ENCODE measurements at places on chromosomes 11 and 22.

GRCh38 chr11:31050061-31050765, 319.3 kb downstream of the DCDC1 start:
- no peak for DNase-seq

- peak; percentile 28 for DNase-seq
These were observed 215.0 kb upstream of the E2F8 start for GRCh38 chr11:19455731-19456130.

- peak; percentile 97 for DNase-seq
These were observed 38.5 kb upstream of the FJX1 start for GRCh38 chr11:35579557-35580396.

GRCh38 chr22:21951931-21952465, 650 bp downstream of the PPM1F start:
- peak; percentile 5 for DNase-seq

DNA sequence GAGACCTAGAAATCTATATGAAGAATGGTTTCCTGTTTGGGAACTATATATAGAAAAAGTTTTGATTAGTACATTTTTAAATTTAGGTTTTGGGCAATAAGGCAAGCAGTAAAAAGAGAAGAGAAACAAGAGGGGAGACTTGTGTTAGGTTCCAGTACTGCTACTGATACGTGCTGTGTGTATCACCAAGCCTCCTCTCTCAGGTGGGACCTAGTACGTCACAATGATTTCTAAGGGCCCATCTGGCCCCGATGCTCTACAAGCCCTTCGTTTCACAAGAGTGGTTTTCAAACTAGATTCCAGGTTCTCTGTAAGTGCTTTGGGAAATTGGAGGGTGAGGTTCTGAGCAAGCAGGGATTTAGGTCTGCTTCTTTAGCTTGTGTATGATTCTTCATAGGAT, 39.2 kb downstream of the USP35 start:
- no peak for DNase-seq

GRCh38 chr11:40295466-40295865, 1164.0 kb downstream of the LRRC4C start:
- DNase-seq: no peak

- DNase-seq: no peak
These were observed 17.0 kb downstream of the YDJC start for GRCh38 chr22:21612858-21613257.

DNA sequence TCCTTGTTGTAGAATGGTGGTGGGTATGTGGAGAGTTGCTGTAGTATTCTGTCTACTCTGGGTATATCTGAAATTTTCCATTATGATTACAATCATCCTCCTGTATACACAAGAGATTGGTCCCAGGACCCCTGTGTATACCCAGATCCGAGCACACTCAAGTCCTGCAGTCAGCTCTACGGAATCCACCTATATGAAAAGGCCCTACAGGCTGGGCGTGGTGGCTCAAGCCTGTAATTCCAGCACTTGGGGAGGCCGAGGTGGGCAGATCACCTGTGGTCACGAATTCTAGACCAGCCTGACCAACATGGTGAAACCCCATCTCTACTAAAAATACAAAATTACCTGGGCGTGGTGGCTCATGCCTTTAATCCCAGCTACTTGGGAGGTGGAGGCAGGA, 17.2 kb downstream of the PARVA start:
- DNase-seq: no peak

DNA sequence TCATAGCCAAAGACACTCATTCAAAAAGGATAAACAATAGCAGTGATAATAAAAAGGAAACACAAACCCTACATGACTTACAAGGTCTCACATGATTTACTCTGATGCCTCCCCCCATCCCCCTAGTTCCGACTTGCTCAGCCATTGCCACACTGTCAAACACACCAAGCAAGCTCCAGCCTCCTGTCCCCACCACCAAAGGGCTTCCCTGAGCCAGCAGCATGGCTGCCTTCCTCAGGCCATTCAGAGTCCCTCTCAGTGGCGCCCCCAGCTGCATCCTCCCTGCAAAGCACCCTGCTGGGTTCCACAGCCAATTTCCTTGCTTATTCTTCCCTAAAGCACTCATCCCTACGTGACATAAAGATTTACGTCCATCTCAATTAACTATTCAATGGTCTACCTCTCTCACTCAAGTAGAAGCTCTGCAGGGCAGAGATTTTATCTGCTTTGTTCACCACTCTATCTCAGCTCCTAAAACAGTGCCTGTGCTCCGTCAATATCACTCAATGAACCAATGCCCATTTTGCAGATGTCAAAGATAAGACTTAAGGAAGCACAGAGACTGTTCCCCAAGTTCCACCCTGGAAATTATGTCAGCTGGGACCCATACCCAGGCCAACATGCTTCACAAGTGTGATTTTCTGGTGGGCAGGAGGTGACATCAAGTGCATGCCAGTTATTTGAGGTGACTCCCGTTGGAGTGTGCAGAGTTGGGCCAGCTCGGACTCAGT, 106.9 kb downstream of the SYN3 start:
- DNase-seq: no peak

DNA sequence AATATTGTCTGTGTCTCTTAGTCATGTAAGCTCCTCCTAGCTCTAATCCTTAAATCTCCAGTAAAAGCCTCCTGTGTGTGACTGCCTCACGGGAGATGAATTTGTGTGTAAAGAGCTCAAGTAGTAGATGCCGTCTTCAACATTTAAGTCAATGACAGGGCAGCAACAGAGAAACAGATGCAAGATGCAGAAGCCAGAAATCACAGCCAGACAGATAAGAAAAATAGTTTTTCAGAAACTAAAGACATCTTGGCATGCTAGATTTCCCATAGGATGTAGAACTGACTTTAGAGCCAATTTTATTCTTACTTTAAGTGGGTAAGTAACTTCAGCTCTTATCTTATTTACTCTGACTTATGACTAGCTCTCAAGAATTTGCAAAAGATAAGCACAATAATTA, 652.8 kb downstream of the KCNA4 start:
- no peak for DNase-seq

- no peak for DNase-seq
These were observed 5.6 kb downstream of the SCN2B start for GRCh38 chr11:118170882-118171268.

DNA sequence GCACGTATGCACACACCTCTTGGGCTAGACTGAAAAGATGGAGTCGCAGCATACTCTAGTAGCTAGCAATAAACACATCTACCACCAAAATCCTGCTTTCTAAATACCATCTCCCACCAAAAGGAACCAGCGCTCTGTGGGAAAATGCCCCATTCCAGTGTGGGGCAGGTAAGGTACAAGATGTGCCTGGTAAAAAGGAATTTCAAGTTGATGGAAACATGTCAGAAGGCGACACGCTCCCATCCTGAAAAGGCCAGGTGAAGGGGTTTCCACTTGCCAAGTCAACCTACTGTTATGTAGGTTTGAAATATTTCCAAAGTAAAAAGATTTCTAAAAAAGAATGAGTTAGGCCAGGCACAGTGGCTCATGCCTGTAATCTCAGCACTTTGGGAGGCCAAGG, 8.8 kb downstream of the DGCR2 start:
- DNase-seq: no peak

- peak; percentile 63 for DNase-seq
These were observed 496 bp upstream of the CST6 start for GRCh38 chr11:66011239-66011784.

DNA sequence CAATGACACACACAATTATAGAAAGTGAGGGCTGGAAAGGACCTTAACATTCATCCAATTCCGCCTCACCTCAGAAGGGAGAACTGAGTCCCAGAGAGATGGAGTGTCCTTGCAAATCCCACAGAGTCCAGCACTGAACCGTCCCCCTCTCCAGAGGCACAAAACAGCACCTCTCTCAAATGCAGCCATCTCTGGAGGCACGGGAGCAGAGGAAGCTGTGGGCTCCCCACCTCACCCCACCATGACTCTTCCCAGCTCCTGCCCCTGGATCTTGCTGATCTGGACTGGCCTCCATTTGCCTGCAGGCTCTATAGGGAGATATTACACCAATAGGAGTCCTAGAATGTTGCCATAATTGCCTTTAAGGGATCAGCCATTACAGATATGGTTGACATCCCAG, 1.4 kb upstream of the DRD2 start:
- no peak for DNase-seq

- no peak for DNase-seq
These were observed 9.0 kb upstream of the DLAT start for GRCh38 chr11:112016088-112016764.

DNA sequence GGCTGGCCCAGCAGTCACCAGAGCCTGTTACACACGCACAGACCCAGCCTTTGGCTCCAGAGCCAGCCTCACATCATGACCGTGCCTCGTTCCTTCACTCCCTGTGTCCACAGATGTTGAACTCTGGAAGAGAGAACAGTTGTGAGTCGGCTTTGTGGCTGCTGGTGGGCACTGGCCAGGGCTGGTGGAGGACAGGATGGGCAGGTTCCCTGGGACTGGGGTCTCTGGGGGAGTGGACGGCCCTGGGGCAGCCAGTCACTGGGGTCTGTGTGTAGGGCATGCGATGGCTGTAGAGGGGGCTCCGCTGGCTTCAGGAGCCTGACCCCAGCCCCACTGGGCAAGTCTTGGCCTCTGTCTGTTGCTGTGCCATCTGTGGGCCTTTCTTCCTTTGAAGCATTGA, 1070.1 kb downstream of the BRD1 start:
- DNase-seq: no peak

DNA sequence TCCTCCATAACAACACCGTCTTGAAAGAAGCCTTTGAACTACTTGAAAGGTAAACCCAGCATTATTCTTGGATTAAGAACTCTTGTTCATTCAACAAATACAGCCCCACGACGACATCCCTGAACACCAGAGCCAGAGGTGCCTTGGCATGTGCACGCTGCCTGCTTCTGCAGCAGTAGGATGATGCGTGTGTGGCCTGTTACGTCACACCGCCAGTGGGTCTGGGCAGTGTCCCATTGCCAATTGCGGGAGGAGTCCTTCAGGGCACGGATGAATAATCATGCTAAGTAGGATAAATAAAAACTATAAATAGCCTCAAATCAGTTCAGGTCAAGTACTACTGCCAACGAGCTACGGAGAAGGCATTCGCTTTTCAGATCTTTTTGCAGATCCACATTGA, 380.5 kb downstream of the SHANK2 start:
- DNase-seq: no peak

GRCh38 chr11:70530629-70531185, 132.4 kb downstream of the CTTN start:
- DNase-seq: no peak

- DNase-seq: no peak
These were observed 29.5 kb downstream of the DGCR2 start for GRCh38 chr22:19092725-19093124.

- DNase-seq: no peak
These were observed 323.3 kb upstream of the ZC3H12C start for GRCh38 chr11:109769858-109770257.

DNA sequence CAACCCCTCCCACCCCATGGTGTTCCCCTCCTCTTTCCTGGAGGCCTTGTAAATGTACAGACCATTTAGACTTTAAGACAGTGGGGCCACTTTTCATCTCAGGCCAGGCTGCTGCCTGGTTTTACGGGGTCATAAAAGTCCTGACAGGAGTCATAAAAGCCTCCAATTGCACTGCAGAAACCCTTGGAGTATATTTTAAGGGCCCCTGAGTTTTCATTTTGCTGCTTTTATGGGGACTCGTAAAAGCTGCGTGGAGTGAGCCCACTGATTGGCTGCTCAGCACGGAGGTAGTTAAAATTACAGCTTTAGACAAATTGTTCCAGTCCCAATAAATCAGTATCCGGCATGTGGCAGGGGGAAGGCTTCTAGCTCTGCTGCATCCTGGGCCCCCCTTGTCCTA, 627.6 kb downstream of the NTM start:
- DNase-seq: no peak

DNA sequence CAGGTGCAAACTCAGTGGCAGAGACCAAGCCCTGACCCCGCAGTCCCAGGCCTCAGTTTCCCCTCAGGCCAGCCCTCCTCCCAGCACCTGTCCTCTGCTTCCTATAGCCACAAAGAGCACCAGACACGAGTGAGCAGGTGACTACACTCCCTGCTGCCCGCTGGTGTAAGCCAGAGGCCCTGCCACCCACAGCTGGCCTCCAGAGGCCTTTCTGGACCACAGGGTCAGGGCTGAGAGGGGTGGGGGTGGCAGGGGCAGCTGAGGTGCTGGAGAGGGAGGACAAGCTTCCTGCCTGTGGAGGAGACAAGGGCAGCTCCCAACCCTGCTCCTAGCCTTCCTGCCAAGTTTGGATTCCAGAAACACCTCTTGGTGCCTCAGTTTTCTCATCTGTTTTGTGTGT, 31.3 kb upstream of the WNT7B start:
- DNase-seq: no peak

DNA sequence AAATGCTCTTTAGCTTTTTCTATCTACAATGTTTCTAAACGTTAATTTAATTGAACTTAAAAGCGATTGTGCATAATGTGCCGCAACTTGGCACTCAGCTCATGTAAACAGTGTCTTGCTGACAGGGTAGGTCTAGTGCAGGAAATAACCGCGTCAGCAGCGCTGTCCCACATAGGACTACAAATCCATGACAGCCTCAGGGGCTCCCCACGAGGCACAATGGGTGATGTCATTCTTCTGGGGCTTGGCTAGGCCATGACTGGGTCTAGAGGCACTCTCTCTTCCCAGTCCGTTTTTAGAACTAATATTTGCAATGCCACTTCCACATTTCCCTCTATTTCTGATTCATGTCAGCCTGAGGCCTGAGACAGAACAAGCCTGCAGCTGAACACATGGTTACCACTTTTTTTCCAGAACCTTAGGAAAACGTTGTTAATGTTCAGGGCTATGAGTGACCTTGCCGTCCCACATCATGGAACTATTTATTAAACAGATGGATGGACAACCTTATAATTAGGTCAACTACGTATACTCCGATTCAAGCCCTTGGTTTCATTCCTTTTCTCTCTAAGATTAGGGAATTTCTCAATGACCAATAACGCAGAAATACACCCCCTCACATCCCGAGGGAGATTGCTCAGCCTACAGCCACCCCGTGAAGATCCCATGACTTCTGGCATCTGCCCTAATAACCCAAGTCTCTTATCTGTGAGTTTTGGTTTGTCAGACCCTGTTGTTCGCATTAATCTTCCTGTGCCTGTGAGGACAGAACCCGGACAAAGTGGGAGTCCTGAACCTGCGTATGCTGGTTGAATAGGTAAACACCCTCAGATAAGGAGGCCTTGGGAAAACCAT, 19.4 kb upstream of the SNX32 start:
- DNase-seq: no peak

- no peak for DNase-seq
These were observed 20.8 kb upstream of the PPARA start for GRCh38 chr22:46129390-46130041.

DNA sequence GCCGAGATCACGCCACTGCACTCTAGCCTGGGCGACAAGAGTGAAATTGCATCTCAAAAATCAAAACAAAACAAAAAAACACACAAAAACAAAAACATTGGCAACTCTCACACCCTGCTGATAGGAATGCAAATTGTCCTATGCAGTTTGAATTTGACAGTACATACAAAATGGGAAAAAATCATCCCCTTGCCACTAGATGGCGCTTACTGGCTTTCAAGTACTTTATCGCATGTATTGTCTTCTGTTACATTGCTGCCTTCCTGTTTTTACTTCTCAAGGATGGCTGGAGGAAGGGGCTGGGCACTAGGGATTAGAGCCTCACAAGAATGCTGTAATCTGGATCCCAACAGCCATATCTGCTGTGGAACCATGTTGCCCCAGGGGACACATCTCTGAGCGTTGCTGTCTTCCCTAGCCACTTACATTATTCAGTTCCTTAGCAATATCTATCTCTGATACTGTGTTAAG, 59.4 kb upstream of the A4GALT start:
- peak; percentile 92 for DNase-seq

- no peak for DNase-seq
These were observed 45.9 kb upstream of the GPR83 start for GRCh38 chr11:94447149-94447548.
